Small intestine (tissue), 16 donors: ENCODE measurements at places on chromosomes 4 and X. TPM values are rescaled to one million over a fixed set of nuclear protein-coding genes. Genes with fewer than 3 reads are reported as not detected.

GRCh38 chr4:93433840-93434239, 394.7 kb upstream of the ATOH1 start:
- no peak overlapping the region for H3K4me3 ChIP-seq
- H3K27ac ChIP-seq: no peak overlapping the region
- DNase-seq: no peak
- H3K4me1 ChIP-seq: no peaks in the 10 kb centered on the region
- no peaks in the 10 kb centered on the region for H3K36me3 ChIP-seq

Gene PTTG2
- not detected for polyA plus RNA-seq

GRCh38 chr4:102780476-102781144, 19.8 kb upstream of the MANBA start:
- peaks cover 17% of the 10 kb centered on the region for H3K4me1 ChIP-seq
- H3K4me3 ChIP-seq: no peak overlapping the region
- peak; percentile 78 for DNase-seq

DNA sequence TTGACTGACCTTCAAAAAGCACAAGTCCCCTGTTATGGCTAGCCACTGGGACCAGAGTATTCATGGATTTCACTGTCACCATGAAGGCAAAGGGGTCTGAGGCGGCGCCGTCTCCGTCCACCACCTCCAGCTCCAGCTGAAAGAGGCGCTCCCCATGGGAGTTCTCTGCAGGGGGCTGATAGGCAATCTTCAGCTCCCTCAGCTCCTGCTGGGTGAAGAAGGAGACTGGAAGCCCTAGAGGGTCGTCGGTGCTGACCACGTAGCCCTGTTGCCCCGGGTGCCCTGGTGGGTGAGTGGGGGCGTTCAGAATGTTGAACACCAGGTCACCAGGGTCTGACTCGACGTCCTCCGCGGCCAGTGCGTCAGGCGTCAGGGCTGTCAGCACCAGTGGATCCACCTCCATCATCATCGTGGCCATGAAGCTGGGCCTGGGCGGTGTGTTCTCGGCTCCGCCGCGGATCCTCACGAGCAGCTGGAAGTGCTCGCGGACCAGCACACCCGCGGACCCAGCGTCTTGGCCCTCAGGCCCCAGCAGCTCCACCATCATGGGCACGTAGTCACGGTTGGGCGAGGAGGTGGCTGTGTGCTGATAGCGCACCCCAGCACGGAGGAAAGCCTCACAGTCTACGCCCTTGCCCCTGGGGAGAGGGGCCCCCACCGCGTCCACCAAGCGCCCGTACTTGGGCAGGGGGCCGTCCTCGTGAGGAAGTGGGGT, 987 bp downstream of the FREM3 start:
- no peaks in the 10 kb centered on the region for H3K36me3 ChIP-seq
- H3K27ac ChIP-seq: no peak overlapping the region
- peaks cover 28% of the 10 kb centered on the region for H3K27me3 ChIP-seq
- no peak for DNase-seq
- no peaks in the 10 kb centered on the region for H3K4me1 ChIP-seq

DNA sequence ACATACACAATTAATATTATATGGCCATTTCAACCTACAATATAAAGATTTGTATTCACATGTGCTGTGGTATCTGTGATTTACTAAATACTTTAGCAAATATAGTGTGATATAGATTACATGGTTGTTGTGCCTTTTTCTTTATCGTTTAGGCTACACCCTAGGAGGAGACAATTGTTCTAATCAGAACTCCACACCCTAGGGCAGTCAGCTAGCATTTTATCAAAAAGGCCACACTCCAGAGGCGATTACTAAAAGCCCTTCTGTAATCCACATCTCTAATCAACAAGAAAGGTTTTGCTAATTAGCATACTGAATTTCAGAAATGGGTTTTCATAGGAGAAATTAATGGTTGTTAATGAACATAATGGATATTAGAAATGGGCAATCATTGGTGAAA, 319.5 kb upstream of the NOCT start:
- DNase-seq: no peak
- no peak overlapping the region for H3K27ac ChIP-seq
- no peak overlapping the region for H3K4me3 ChIP-seq
- no peaks in the 10 kb centered on the region for H3K36me3 ChIP-seq
- no peaks in the 10 kb centered on the region for H3K4me1 ChIP-seq
- H3K27me3 ChIP-seq: no peaks in the 10 kb centered on the region

Gene PGAM4
- 0.07 TPM for polyA plus RNA-seq

GRCh38 chrX:35351795-35352483, 409.3 kb downstream of the FAM47B start:
- no peak overlapping the region for H3K27ac ChIP-seq
- H3K36me3 ChIP-seq: no peaks in the 10 kb centered on the region
- no peak for DNase-seq

DNA sequence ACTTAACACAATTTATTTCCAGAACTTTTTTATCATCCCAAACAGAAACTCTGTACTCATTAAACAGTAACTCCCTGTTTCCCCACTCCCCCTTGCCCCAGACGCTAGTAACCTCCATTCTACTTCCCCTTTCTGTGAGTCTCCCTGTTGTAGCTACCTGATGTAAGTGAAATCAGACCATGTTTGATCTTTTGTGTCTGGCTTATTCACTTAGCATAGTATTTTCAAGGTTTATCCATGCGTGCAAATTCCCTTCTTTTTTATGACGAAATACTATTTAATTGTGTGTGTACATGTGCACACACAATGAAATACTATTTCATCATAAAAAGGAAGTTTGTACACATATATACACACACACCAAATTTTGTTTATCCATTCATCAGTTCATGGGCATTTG, 5.2 kb downstream of the PKD2 start:
- DNase-seq: no peak
- H3K36me3 ChIP-seq: no peaks in the 10 kb centered on the region
- H3K27me3 ChIP-seq: no peaks in the 10 kb centered on the region
- no peak overlapping the region for H3K27ac ChIP-seq
- no peak overlapping the region for H3K4me3 ChIP-seq

- H3K4me1 ChIP-seq: no peaks in the 10 kb centered on the region
- H3K27ac ChIP-seq: no peak overlapping the region
- no peak for DNase-seq
- no peak overlapping the region for H3K4me3 ChIP-seq
- H3K27me3 ChIP-seq: no peaks in the 10 kb centered on the region
- H3K36me3 ChIP-seq: no peaks in the 10 kb centered on the region
These were observed 56.0 kb upstream of the HAND2 start for GRCh38 chr4:173585876-173586572.

- no peak for DNase-seq
- H3K27me3 ChIP-seq: no peaks in the 10 kb centered on the region
- H3K36me3 ChIP-seq: no peaks in the 10 kb centered on the region
- no peak overlapping the region for H3K27ac ChIP-seq
These were observed 821.7 kb upstream of the FTHL17 start for GRCh38 chrX:31893525-31893924.

DNA sequence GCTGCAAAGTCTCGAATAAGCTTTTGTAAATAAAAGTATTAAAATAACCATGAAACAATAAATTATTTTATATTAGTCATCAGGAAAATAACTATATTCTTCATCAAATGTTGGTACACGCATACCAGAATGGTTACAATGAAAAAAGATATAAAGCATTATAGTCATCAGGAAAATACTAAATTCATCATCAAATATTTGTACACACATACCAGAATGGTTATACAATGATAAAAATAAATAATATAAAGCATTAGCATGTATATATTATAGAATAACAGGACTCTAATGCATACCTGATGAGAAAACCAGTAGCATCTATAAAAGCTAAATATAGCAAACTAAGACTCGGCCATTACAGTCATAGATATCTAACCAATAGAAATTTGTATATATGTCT, 202.9 kb downstream of the TRAM1L1 start:
- no peaks in the 10 kb centered on the region for H3K36me3 ChIP-seq
- no peak overlapping the region for H3K4me3 ChIP-seq
- no peak for DNase-seq
- H3K27me3 ChIP-seq: no peaks in the 10 kb centered on the region
- no peaks in the 10 kb centered on the region for H3K4me1 ChIP-seq

Gene MAGEB1
- not detected for polyA plus RNA-seq

Gene CYBB
- 4.1 TPM for polyA plus RNA-seq

GRCh38 chr4:148542922-148543623, 100.9 kb upstream of the NR3C2 start:
- peaks cover 3% of the 10 kb centered on the region for H3K4me1 ChIP-seq
- no peak for DNase-seq
- H3K4me3 ChIP-seq: no peak overlapping the region
- no peaks in the 10 kb centered on the region for H3K27me3 ChIP-seq
- no peak overlapping the region for H3K27ac ChIP-seq

Gene EVC2
- polyA plus RNA-seq: 1.3 TPM

GRCh38 chrX:55867181-55867651, 149.7 kb downstream of the RRAGB start:
- H3K4me3 ChIP-seq: no peak overlapping the region
- no peaks in the 10 kb centered on the region for H3K27me3 ChIP-seq
- no peaks in the 10 kb centered on the region for H3K36me3 ChIP-seq
- H3K4me1 ChIP-seq: no peaks in the 10 kb centered on the region
- DNase-seq: peak; percentile 3

DNA sequence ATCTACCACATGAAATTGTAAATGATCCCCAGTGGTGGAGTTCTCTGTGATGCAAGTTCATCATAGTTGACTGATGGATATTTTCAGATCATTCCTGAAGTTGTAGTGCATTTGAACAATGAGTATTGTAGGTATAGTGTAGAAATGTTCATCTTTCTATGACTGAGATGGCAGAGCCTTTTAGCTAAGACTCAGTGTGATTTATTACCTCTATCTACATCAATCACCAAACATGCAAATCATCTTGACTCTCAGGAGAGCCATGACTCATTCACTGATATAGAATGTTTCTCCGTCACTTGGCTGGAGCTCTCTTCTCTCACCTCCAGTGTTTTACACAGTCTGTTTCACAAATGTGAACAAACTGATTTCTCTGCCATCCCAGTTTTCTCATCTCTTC, 392.6 kb downstream of the IL1RAPL1 start:
- DNase-seq: no peak
- H3K36me3 ChIP-seq: no peaks in the 10 kb centered on the region
- no peaks in the 10 kb centered on the region for H3K4me1 ChIP-seq
- H3K4me3 ChIP-seq: no peak overlapping the region

Gene SUPT20HL2
- polyA plus RNA-seq: not detected

GRCh38 chrX:9867753-9868152, 81.5 kb downstream of the SHROOM2 start:
- no peaks in the 10 kb centered on the region for H3K4me1 ChIP-seq
- DNase-seq: no peak
- no peak overlapping the region for H3K4me3 ChIP-seq
- H3K27ac ChIP-seq: no peak overlapping the region
- H3K27me3 ChIP-seq: peaks cover 4% of the 10 kb centered on the region

Gene CYSLTR1
- 1.1 TPM for polyA plus RNA-seq

Gene PPP2R2C
- polyA plus RNA-seq: 0.81 TPM

DNA sequence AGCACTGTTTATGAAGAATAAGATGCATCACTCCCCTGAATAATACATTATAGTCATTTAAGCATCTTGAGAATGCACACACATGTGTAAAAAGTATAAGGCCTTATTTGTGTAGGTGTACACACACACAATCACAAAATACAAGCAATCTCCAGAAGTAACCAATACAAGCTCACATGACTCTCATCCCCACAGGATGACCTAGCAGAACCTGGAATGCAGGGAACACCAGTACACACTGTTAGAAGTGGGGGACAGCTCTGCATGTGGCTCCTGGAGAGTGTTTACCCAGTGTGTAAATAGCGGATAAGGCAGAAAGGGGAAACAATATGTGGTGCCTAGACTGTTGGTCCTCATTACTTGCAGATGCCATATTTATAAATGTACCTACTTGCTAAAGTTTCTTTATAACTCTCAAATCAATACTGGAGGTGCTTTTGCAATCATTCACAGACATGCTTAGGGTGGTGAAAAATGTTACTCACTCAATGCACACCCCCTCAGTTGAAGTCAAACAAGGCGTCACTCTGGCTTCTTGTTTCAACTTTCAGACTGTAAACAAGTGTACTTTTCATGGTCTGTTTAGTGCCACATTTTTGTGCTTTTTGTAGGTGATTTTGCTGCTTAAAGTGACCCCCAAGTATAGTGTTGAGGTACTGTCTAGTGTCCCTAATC, 73.1 kb downstream of the MAGEB17 start:
- no peak overlapping the region for H3K4me3 ChIP-seq
- DNase-seq: no peak
- H3K36me3 ChIP-seq: no peaks in the 10 kb centered on the region
- no peaks in the 10 kb centered on the region for H3K4me1 ChIP-seq
- H3K27me3 ChIP-seq: no peaks in the 10 kb centered on the region

Gene MAGEB2
- polyA plus RNA-seq: not detected

- H3K4me3 ChIP-seq: no peak overlapping the region
- no peaks in the 10 kb centered on the region for H3K27me3 ChIP-seq
- DNase-seq: peak; percentile 57
- H3K4me1 ChIP-seq: no peaks in the 10 kb centered on the region
These were observed 66.0 kb upstream of the GEMIN8 start for GRCh38 chrX:14095702-14096101.

- no peak overlapping the region for H3K27ac ChIP-seq
- no peaks in the 10 kb centered on the region for H3K27me3 ChIP-seq
- H3K4me1 ChIP-seq: no peaks in the 10 kb centered on the region
- H3K36me3 ChIP-seq: no peaks in the 10 kb centered on the region
- no peak for DNase-seq
- no peak overlapping the region for H3K4me3 ChIP-seq
These were observed 47.9 kb downstream of the BEND4 start for GRCh38 chr4:42104521-42104920.

- H3K27ac ChIP-seq: no peak overlapping the region
- H3K4me3 ChIP-seq: no peak overlapping the region
- no peaks in the 10 kb centered on the region for H3K36me3 ChIP-seq
- no peaks in the 10 kb centered on the region for H3K4me1 ChIP-seq
- DNase-seq: no peak
These were observed 227.2 kb upstream of the PSAPL1 start for GRCh38 chr4:7661846-7662506.

GRCh38 chr4:15378493-15378892, 49.3 kb upstream of the C1QTNF7 start:
- no peak overlapping the region for H3K4me3 ChIP-seq
- H3K27me3 ChIP-seq: no peaks in the 10 kb centered on the region
- H3K4me1 ChIP-seq: no peaks in the 10 kb centered on the region
- no peak for DNase-seq
- no peak overlapping the region for H3K27ac ChIP-seq
- H3K36me3 ChIP-seq: no peaks in the 10 kb centered on the region

DNA sequence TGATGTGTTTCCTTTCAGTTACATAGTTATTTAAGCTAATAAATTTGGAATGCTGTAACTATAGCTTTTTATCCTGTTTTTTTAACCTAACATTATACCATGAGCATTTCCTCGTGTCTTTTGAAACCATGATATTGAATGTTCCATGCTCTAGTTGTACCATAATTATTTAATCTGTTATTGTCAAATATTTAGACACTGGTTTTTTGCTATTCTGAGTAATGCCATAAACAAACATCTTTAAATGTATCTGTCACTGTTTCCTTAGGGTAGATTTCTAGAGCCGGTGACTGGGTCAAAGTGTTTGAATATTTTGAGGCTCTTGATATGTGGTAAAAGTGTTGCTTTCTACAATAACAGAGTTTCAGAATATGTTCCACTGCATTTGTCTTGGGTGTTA, 5.4 kb downstream of the IGBP1 start:
- no peaks in the 10 kb centered on the region for H3K4me1 ChIP-seq
- H3K27ac ChIP-seq: no peak overlapping the region
- H3K36me3 ChIP-seq: no peaks in the 10 kb centered on the region
- no peak overlapping the region for H3K4me3 ChIP-seq

GRCh38 chr4:153296040-153296823, 48.3 kb upstream of the MND1 start:
- H3K4me1 ChIP-seq: no peaks in the 10 kb centered on the region
